ENCODE measurements at places on chromosomes 16 and 17.

- no peak for DNase-seq
Observed at GRCh38 chr16:3807425-3808123, 72.9 kb downstream of the CREBBP start.

DNA sequence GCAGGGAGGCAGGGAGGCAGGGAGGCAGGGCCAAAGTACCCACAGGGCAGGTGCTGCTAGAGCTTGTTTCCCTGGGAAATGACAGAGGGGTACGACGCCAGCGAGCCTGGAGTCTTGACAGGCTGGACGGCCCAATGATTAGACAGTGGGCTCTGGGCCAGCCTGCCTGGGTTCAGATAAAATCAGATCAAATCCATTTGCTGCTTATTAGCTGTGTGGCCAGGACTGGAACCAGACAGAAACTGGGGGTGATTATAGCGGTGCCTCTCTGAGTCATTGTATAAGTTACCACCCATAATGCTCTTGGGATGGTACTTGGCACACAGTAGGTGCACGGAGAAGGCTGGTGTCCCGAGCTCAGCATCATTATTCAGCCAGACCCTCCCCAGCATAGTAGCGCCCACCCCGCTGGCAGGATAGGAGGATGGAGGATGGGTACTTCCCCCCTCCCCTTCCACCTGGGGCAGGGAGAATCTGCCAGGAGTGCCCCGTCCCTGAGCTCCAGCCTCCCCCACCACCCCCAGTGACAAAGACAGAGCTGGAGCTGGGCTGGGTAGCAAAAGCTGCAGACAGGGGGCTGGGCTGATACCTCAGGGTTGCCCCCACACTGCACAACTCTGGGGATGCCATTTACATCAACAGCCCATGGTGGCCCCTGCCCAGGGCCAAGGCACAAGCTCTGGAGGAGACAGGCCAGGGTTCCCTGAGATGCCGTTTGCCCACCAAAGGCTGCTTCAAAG is 77.6 kb upstream of the TNRC6C start:
- no peak for DNase-seq

DNA sequence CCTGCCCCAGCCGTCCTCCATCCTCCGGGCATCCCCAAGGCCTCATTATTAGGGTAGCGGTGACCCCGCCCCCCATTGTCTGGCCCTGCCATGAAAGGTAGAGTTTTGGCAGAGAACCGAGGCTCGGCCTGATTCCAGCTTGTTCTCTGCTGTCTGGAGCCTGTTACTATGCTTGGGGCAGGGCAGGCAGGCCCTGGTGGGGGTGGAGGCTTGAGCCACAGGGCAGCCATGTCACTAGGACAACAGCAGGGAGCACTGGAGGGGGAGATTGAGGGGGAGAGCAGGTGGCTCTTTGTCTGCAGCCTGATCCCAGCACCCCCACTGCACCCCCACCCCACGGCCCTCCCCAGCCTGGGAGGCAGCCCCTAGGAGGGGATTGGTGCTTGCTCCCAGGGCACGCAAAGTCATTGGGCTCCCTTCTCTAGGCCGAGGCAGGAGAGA is 15.4 kb downstream of the RHBDL3 start:
- DNase-seq = no peak

DNA sequence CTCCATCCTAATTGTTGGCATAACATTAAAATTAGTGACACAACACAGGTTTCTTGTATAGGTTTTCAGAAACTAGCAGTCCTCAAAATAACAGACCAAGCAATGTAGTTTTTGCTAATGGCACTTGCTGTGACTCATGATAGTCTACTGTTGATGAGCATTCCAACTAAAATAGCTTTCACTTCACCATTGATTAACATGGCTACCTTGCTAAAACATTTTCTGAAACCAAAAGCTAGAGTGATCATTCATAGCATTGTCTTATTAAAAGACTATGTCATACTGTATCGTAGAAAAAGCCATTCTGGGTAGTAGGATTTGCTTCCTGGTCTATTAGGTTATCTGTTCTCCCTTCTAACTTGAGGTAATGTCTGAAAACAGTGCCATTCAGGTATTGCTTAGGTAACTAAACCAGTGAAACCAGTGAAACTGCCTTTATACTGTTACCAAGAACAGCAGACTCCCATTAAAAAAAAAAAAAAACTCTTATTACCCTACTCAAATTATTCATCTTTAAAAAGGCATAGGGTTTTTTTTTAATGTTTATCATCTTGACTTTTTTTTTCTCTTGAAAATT is 2.5 kb upstream of the CLTC start:
- DNase-seq = no peak

- no peak for DNase-seq
Observed at GRCh38 chr16:85473323-85473722, 139.8 kb upstream of the GSE1 start.

- DNase-seq = no peak
Observed at GRCh38 chr16:52827456-52827855, 225.2 kb downstream of the CHD9NB start.

DNA sequence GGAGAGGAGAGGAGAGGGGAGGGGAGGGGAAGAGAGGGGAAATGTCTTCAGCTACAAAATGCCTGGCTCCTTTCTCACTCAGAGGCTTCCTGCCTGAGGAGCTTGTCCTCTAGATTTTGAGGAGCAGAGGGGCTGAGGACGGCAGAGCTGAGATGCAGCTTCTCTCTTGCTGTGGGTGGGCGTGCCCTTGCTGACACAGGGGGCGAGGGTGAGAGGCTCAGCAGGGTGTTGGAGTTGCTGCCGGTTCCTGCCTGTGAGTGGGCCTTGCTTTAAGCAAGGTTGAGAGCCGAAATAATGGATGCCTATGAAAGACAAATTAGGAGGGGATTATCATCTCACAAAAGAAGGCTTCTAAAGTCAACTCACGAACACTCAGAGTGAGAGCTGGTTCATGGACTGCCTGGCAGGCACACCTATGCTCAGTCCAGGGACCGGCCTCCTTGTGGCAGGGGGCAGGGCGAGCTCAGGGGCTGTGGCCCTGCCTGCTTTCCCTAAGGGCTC is 215.6 kb downstream of the MSI2 start:
- DNase-seq = no peak

DNA sequence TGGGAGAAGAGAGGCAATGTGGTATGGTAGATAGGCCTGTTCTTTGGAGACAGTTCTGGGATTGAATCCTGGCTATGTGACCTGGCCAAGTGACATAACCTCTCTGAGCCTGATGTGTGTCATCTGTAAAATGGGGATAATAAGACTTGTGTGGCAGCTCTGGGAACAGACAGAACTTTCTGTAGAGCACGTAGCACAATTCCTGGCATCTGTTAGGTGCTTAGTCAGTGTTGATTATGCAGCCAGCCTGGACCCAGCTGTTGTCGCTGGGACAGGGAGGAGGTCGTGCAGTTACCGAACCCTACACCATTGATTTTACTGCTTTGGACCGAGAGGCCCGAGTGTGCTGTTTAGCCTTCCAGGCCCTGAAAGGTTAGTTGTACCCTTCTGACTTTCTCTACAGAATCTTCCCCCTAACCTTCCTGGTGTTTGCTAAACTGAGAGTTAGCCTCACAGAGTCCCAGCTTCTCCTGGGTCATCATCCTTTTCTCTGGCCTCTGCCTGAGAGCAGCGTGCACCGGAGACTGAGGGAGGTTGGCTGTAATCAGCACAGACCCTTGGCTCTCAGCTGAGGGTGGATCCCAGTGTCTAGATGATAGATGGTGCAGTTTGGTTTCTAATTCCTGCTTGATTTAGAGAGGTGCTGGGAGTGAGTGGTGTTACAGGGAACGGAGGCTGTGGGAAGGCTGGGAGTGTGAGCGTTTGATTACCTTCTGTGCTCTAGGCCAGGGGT is 31.9 kb downstream of the MSI2 start:
- DNase-seq = no peak

DNA sequence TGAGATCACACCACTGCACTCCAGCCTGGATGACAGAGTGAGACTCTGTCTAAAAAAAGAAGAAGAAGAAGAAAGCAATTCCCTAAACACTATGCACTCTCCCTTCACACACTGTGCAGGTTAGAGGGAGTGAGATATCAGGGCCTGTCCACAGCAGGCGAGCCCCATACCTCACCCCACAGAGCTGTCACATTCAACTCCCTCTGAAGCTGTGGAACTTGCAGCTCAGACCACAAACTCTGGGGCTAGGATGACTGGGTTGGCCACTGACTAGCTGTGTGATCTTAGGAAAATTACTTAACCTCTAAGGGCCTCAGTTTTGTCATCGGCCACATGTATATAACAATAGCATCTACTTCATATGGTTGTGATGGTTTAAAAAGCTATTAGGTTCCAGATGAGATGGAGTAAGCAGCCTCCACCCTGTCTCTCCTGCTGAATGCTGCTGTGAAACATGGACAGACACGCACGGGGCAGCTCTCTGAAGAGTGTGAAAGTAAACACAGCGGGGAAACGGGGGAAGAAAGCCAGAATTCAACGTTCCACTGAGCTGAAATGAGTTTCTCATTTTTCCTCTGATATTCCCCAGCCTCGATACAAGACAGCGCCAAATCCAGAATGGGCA is 13.6 kb upstream of the PYY start:
- no peak for DNase-seq

DNA sequence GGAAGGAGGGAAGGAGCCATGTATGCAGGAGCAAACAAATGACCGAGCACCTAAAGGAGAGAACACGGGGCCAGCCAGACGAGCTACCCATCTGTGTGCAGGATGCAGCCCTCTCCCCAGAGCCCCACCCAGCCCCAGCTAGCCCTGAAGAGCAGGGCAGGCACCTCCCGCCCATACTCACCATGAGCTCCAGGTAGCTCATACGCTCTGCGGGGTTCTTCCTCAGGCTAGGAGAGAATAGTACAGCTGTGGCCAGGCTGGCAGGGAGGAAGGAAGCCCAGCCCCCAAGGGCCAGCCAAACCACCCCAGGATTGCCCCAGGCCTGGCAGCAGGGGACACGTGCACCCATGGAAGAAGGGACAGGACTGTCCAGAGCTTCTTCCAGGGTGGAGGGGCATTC is 81.9 kb downstream of the KCNJ18 start:
- no peak for DNase-seq

- no peak for DNase-seq
Observed at GRCh38 chr17:42431758-42432161, 8.7 kb upstream of the CAVIN1 start.

DNA sequence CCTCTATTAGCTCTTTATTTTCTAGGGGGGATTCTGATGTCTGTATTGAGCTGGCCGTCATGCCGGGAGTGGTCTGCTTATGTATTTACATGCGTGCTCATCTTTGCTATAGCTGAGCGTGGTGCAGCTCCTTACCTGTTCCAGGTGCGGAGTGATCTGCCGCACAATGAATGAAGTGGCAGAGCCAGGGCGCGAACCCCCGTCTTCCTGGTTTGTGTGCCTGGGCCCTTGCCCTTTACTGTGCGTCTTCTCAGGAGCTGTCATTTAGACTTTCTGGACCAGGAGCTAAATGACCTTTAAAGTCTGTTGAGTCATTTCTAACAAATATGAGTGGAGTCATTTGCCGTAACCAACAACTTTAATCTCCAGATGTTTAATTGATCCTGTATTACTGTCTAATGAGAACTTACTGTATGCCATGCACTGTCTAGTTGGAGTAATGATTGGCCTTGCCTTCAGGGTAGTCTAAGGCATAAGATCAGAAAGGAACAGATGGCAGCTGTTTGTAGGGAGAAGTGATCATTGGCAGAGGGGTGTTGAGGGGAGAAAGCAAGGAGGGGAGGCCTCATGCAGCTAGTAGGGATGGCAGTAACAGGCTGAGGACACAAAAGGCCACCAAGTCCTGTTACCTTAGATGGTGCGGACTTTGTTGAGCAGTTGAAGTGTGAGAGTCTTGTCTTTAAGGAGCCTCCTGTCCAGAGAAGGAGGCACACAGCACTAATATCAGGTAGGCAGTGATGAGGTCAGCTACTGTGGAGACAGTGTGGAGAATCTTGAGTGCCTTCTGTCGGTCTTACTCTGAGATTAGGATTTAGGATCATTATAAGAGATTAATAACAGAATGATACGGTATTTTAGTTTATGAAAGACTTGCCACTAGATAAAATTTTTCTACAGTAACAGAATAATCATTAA is 53.9 kb downstream of the USP10 start:
- DNase-seq = no peak

DNA sequence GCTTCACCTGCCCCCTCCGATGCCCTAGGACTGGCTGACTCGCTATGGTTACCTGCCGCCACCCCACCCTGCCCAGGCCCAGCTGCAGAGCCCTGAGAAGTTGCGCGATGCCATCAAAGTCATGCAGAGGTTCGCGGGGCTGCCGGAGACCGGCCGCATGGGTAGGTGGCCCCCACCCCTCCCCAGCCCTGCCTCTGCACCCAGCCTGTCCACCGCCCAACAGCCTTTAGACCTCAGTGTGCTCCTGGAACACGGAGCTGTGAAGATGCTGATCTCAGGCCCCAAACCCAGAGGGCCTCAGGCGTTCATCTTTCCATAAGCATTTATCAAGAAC is 993 bp downstream of the MMP25 start:
- no peak for DNase-seq

DNA sequence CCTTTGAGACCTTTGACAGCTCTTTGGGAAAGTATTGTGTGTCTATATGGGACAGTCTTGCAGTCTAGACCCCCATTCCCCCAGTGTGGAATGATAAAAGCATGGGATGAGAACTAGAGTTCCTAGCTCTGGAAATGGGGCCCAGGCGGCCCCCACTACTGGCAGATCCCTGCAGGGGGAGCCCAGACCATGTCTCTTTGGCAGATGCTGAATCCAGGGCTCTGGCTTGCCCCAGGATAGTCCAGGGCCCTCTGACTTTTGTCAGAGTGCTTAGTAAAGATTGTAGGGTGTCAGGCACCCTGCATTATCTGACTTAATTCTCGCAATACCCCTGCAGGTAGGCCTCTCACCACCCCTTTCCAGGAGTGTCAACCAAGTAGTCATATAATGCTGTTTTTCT is 8.3 kb downstream of the ALKBH5 start:
- no peak for DNase-seq

DNA sequence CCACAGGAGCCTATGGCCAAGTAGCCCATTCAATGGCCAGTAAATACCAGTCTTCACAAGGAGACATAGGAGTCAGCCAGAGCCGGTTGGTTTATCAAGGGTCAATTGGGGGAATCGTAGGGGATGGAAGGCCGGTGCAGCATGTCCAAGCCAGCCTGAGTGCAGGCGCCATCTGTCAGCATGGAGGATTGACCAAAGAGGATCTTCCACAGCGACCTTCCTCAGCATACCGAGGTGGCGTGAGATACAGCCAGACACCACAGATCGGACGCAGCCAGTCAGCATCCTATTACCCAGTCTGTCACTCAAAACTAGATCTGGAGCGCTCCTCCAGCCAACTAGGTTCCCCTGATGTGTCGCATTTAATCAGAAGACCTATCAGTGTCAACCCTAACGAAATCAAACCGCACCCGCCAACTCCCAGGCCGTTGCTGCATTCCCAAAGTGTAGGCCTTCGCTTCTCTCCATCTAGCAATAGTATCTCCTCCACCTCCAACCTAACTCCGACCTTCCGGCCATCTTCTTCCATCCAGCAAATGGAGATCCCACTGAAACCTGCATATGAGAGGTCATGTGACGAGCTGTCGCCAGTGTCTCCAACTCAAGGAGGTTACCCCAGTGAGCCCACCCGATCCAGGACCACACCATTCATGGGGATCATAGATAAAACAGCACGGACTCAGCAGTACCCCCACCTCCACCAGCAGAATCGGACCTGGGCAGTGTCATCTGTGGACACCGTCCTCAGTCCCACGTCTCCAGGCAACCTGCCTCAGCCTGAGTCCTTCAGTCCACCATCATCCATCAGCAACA is 25.0 kb downstream of the CYB561 start:
- no peak for DNase-seq

All from activated CD8-positive, alpha-beta memory T cell treated with anti-CD3 and anti-CD28 coated beads, Interleukin-2, amount 50 U/mL, for 4 hours (primary cell).